ENCODE measurements at places on chromosomes 11 and 22.

- DNase-seq: no peak
These were observed 937 bp downstream of the TRPT1 start for GRCh38 chr11:64224891-64225607.

DNA sequence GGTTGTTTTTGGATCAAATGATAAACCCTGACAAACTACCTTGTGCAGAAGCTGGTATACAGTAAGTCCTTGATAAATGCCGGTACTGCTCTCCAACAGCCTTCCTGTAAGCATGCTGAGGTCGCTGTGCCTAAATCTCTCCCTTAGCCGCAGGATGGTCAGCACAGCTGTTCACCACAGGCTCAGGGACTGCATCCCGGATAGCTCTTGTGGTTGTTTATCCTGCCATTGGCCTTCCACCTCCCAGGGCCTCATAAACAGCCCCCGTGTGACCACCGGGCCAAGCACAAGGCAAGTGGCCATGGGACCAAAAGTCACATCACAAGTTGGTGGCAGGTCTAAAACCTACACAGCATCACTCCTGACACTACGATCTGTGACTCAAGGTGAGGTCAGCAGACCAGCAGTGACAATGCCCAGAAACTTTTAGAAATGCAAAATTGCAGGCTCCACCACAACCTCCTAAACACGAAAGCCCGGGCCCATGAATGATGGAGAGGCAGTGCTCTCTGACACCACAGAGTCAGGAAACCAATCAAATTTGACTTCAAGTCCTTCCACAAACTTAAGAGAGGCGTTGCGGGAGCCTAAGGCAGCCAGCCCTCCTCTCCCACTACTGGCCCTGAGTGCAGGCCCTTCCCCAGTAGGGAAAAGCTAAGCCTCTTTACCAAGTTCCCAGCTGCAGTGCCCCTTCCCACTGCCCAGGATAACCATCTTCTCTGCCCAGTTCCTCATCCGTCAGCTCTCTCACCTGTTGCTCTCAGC lies 3.9 kb downstream of the SPATA19 start:
- DNase-seq: no peak

- DNase-seq: peak; percentile 1
These were observed 24.7 kb downstream of the DSCAML1 start for GRCh38 chr11:117772360-117772759.

DNA sequence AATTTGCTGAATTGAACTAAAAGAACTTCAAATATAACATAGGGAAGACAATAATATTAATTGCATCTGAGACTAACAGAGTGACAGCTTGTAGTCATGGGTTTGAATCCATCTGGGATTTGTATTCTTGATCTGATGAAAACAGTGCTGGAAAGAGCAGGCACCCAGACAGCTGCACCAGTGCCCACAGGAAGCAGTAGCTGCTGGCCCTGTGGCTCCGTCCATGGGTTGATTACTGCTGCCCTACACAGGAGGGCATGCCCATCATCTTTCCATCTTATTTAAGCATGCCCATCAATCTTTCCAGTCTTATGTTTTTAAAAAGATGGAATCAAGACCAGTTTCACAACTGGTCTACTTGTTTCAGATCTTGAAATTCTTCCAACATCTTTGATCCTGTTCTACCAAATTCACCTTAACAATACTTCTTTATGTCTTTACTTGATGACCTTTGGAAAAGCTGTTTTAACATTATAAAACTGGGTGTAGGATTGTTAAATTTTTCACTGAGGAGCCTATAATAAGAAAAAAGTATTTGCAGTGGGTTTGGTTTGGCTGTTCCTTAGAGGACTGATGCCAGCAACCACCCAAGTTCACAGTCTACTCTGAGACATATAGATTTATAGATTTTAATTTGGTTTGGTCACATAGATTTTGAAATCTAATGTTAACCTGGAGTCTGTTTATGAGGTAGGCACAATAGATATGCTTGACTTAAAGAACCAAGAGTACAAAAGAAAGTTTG lies 761 bp upstream of the NXPE4 start:
- no peak for DNase-seq

GRCh38 chr22:48828688-48829087 lies 999.0 kb downstream of the BRD1 start:
- no peak for DNase-seq

GRCh38 chr11:119357074-119357473 lies 10.6 kb upstream of the MFRP start:
- no peak for DNase-seq

GRCh38 chr11:39690856-39691255 lies 1768.6 kb downstream of the LRRC4C start:
- no peak for DNase-seq

- DNase-seq: no peak
These were observed 85.3 kb upstream of the WNT7B start for GRCh38 chr22:46062232-46062615.

DNA sequence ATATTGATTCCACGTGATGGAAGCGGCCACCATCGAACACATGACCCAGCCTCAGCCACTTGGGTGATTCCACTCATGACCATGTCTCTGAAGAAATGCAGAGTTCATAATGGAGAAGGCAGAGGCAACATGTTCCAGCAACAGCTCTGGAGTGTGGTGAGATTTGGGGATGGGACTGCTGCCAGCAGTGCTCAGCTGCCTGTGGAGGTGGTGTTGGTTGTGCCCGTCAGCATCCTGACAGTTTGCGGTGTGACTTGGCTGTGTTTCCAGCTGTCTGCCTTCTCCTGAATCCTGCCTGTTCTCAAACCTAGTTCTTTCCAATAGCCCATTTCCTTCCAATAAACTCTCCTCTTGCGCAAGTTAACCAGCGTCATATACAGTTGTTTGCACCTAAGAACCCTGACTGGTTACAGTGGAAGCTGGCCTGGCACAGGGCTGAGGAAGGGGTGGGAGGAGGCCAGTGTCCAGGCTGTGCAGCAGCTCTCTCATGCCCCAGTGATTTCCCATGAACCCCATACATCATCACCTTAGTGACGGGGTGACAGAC lies 22.0 kb upstream of the OR8B8 start:
- no peak for DNase-seq

DNA sequence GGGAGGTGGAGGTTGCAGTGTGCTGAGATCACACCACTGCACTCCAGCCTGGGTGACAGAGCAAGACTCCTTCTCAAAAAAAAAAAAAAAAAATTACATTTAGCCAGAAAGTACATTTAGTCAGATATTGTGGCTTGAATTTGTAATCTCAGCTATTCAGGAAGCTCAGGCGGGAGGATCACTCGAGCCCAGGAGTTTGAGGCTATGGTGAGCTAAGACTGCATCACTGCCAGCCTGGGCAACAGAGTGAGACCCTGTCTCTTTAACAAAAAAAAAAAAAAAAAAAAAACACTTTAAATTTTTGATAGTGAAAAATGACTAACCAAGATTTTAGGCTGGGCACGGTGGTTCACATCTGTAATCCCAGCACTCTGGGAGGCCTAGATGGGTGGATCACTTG lies 27.3 kb downstream of the MRTFA start:
- no peak for DNase-seq

DNA sequence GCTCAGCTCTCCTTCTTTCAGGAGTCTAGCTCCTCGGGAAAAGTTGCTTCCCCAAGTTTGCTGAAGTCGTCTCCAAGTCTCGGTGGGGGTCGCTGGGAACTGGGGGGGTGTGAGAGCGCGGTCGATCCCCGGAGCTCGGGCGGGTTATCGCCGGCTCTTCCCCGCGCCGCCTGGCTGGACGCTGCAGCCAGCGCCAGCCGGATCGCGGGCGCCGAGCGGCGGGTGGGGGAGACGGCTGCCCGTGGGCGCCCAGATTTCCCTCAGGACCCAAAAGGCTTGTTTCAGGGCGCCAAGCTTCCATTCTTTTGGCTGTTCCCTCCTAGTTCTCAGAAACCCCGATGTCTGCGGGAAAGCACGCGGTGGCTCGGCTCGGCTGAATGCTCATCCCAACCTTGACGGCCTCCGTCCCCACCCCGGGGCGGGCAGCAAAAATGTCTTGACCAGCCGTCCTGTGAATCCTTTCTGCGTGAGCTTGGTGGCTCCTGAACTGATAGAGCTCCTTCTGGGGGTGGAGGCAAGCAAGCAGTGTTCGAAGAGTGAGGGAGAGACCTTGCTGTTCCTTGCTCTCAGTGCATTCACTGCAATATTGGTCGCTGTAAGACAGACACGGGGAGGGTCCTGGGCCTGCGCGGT lies 1.7 kb downstream of the ZBTB16 start:
- DNase-seq: peak; percentile 22

GRCh38 chr22:50032941-50033601 lies 20.5 kb upstream of the IL17REL start:
- no peak for DNase-seq

DNA sequence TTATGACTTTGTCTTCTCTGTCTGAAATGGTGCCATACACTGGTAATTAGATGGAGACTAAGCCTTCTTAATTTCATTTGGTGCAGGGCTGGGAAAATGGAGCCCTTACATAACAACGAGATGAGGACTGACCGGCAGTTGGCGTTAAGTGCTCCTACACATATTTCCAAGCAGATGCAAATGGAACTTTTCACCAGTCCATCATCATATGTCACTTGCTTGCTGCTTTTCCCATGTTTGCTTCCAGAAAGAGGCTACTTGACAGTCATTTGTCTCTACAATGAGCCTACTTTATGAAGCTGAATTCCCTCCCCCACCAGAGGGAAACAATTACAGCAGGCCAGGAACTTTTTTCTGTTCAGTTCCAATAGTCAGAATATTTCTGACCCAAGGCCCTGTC lies 32.6 kb downstream of the SVIP start:
- DNase-seq: peak; percentile 36

GRCh38 chr11:3904228-3904627 lies 48.8 kb downstream of the STIM1 start:
- DNase-seq: no peak

DNA sequence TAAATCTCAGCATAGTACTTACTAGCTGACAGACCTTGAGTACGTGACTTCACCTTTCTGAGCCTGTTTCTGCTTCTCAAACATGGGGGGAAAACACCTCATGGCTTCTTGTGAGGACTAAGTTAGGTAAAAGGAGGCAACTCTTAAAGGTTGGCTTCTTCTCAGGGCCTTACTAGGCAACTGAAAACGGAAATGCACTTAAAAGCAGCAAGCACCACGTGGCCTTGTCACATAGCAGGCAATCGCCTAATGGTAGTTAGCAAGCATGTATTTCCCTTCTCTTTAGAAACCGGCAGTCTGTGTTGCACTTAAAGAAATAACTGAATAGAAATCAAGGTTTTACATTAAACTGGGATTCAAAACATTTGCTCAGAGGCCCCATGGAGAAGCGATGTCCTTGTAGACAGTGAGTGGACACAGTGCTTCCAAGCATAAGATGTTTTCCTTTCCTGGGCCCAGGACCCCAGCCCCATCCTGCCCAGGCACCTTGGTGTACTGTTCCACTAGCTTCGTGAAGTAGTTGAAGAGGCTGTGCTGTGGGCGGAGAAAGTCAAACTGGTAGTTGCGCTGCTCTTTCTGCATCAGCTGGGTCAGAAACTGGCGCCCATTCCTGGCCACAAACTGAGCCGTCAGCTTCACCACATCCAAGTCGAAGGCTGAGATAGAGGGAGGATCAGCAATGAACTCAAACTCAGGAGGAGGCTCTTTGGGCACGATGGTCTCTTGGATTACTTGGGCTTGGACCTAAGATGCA lies 12.1 kb downstream of the SF3A1 start:
- DNase-seq: no peak

DNA sequence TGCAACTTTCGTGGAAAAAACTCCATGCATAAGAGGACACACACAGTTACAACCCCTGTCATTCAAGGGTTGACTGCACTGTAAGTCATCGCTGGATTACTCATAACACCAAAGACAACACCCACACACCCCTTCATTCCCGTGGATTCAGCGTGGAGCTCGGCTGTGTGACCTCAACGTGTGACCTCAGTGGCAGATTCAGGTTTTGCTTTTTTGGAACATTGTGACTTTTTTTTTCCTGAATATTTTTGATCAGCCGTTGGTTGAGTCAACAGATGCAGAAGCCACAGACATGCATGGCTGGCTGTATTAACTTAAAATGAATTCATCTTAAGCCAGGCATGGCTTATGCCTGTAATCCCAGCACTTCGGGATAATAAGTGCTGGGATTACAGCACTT lies 19.7 kb upstream of the MUC5AC start:
- no peak for DNase-seq

- DNase-seq: peak; percentile 23
These were observed 9.4 kb upstream of the FANCF start for GRCh38 chr11:22634897-22635629.

DNA sequence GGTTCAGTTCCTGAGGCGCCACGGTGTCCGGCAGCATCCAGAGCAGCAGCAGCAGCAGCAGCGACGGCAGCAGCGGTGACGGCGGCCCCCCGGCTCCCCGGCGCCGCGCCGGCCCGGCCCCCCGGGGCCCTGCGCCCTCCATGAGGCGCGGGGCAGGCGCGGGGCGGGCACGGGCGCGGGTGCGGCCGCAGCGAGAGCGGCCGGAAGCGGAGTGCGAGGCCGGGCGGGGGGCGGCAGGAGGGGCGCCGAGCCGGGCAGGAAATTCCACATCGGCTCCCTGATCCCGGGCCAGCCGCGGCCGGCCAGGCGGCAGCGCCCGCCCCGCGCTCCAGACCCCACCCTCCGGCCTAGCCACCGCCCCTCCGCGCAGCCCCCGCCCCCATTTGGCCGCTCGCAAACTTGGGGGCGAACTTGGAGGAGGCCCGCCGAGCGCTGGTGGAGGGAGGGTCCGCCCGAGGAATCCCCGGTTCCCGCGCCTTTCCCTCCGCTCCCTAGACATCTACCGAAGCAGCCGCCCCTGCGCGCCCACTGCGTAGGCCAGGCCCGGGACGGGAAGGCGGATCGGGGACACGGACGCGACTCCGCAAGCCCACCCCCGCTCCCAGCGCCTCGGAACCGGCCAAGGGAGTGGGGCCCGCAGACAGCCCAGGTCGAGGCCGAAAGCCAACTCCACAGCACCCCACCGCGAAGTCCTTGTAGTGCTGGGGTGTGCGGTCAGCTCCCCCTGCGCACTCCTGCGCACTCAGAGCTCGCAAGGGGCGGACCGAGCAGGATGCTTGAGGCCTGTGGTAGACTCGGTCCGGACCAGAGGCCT lies at the start of gene SCARF2:
TSS of gene SCARF2 (minus strand) at position 213 of the 814 bp plus-strand sequence. CDS start at position 142, 71 bp downstream.
- peak; percentile 50 for DNase-seq

All from SK-N-DZ (cell line).